ENCODE measurements at places on chromosomes 11 and 22.

- no peak for DNase-seq
Measured at GRCh38 chr11:44877571-44878497, 72.8 kb downstream of the TP53I11 start.

DNA sequence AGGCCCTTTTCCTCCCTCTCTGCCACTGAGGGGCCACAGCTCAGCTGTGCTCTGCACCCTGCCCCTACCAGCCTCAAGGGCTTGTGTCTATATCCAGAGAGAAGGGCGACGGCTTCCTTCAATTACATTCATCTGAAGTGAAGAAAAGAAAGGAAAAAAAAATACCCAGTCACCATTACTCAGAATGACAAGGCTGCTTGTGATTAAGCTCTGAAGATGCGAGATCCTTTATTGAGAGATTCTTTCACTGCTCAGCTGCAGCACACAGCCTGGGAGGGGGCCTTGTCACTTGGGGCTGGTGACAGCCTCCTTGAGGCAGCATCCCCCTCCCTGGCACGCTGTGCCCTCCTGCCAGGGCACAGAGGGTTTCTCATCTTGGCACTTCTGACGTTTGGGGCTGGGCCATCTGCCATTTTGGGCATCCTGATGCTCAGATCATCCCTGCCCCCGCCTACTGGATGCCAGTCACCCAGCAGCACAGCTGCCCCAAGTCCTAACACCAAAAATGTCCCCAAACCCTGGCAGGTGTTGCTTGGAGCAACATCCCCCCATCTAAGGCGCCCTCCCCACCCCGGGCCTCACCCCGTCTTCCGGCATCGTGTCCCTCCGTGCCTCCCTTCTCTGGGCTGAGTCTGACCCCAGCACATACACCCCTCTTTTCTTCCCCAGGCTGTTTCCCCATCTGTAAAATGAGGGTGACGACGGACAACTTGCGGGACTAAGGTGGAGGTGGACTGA is 1394.7 kb downstream of the BRD1 start:
- DNase-seq, result no peak

DNA sequence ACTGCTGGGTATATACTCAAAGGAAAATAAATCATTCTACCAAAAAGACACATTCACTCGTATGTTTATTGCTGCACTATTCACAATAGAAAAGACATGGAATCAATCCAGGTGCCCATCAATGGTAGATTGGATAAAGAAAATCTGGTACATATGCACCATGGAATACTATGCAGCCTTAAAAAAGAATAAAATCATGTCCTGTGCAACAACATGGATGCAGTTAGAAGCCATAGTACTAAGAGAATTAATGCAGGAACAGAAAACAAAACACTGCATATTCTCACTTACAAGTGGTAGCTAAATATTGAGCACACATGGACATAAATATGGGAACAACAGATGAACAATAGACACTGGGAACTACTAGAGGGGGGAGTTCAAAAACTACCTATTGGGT is 96.3 kb downstream of the FAM76B start:
- no peak for DNase-seq

- DNase-seq, result no peak
Measured at GRCh38 chr22:18042685-18043084, 18.3 kb upstream of the MICAL3 start.

GRCh38 chr11:61345170-61345610 is 12.2 kb downstream of the TKFC start:
- DNase-seq, result no peak

GRCh38 chr22:28375761-28376534 is 303.7 kb downstream of the TTC28 start:
- no peak for DNase-seq

DNA sequence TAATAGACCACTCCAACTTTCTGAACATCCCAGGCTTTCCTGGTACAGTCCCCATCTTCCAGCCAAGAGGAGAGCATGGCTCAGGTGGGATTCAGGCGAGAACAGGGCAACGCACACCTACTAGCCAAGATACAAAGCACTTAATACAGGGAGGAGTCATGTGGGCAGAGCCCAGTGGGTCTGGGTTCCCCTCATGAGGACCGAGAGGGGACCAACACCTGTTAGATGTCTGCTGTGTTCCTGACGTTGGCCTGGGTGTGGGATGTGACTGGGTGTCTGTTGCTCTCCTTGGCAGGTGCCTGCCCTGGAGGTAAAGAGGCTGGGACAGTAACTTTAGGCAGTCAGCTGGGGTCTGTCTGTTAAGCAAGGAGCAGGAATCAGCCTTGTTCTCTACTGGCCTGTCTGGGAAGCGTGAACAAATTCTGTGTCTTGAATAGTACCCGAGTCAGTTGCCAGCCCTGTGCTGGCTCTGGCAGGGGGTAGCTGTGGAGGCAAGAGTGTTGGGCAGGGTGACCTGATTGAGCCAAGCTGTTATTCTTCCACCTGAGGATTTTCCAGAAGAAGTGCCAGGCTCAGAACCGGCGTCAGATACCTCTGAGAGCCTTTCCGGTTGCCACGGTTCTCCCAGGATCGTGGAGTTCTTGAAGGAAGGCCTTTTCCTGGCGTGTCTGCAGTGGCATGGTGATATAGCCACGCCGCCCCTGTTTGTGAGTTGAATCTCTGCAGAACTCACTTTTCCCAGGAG is 56.3 kb downstream of the BCR start:
- DNase-seq, result no peak

GRCh38 chr11:12938590-12939247 is 70.4 kb upstream of the RASSF10 start:
- no peak for DNase-seq

DNA sequence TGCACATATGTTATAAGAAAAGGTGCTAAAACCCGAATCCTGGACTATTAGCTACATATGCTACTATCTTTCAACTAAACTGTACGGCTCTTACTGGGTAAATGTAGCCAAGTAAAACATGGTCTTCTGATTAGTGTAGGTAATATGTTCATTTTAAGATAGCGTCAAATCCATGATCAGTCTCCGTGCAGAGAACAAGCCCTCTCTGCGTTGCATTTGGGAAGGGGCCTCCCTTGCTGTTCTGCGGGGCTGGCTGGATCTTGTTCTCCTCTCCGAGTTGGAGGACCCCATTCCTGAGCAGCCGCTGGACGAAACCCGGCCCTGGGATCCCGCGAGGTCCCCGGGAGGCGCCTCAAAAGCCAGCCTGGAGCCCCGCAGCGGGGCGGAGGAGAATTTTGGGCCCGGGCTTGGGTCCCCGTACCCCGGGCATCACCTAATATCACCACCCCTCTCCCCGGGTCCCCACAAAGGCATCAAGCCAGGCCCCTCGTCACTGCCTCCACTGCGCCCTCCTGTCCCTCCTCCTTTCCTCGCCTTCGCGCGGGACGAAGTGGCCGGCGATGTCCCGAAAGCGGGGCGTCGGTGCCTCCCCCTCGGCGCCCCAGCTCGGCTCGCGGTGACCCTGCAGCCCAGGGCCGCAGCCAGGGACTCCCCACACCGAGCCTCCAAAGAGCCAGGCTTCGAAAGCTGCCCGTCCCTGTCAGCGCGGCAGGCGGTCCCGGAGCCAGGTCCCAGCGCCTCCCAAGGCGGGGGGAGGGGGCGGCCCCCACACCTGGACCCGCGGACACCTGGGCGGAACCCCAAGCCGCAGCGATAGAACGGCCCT is 54.5 kb upstream of the FBXO3 start:
- DNase-seq, result peak; percentile 6

DNA sequence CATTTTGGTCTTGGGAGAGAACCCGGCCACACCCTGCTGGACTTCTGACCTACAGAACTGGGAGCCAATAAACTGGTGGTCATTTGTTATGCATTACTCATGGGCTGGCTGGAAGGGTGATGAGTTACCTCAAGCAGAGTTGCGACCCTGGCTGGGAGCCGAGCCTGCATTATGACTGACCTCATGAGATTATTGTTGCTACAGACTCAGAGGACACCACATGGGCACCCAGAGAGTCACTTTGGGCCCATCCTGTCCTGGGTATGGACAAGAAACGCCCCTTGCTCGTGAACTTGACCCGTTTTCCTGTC is 531.7 kb downstream of the TBC1D22A start:
- DNase-seq, result no peak

DNA sequence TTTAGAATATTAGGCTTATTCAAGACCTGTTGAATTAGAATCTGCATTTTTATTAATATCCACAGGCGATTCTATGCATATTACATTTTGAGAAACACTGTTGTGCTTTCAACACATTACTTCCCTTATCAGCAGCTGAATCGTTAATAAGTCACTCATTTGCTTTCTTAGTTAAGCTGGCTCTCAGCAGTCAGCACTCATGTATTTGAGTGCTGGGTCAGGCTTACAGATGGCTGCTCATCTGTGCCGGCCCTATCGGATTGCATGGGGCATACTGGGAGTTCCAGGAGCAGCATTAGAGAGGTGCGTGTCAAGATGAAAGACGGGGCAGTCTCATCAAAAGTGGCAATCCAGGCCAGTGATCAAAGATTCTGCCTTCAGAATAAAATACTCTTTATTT is 10.8 kb upstream of the OR51L1 start:
- no peak for DNase-seq

DNA sequence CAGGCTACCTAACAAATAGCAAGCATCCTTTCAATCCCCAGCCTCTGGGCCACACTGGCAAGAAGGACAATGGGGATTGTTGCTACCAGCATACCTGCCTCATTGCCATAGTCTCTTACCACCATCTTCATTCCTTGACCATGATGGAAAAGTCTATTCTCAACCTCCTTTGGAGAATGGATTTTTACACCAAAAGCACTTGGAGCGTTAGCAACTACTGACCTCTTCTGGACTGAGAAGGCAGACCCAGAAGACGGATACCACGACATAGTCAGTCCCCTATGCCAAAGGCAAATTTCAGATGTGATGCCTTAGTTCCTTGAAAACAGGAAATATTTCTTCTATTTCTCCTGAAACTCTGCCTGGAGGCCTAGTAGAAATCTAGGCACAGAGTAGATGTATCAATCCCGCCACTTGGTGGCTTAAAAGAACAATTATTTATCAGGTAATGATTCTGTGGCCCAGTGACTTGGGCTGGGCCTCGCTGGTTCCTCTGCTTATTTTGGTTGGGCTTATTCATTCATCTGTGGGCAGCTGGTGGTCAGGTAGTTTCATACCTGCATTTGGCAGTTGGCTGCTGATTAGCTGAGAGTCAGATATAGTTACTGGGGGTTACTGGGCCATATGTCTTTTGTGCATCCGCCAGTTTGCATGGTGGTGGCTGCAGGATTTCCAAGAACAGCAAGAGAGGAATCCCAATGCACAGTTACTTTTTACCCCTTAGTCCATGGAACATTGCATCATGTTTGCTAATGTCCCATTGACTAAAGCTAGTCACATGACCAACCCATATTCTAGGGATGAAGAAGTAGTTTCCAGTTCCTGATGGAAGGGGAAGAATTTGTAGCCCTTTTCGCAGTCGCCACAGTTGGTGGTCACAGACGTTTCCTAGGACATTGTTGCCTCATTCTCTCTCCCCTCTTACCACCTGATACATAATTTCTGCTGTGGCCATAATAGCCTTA is 75.2 kb downstream of the DHCR7 start:
- DNase-seq, result no peak

GRCh38 chr11:88246696-88247095 is 71.5 kb upstream of the RAB38 start:
- DNase-seq, result no peak

- DNase-seq, result no peak
Measured at GRCh38 chr11:57539342-57539741, 1.9 kb downstream of the SMTNL1 start.

GRCh38 chr11:70470127-70470526 is 71.8 kb downstream of the CTTN start:
- no peak for DNase-seq

GRCh38 chr11:94672636-94673035 is 95.5 kb upstream of the AMOTL1 start:
- no peak for DNase-seq

- DNase-seq, result peak; percentile 19
Measured at GRCh38 chr11:31810779-31811647, at the start of gene PAX6. Gene PAX6, minus strand, starts transcription at chr11:31811322. Its CDS starts 4,911 bp downstream, at chr11:31806411.

- no peak for DNase-seq
Measured at GRCh38 chr11:60634126-60634525, 65.3 kb upstream of the MS4A8 start.
